T-helper 17 cell (primary cell): ENCODE measurements at places on chromosomes 5 and 9. TPM values are rescaled to one million over a fixed set of nuclear protein-coding genes. Genes with fewer than 3 reads are reported as not detected.

- no peak for DNase-seq
Measured at GRCh38 chr9:72478966-72479365, 42.4 kb upstream of the TMC1 start.

- DNase-seq: no peak
Measured at GRCh38 chr9:14345354-14346230, 31.7 kb upstream of the NFIB start.

DNA sequence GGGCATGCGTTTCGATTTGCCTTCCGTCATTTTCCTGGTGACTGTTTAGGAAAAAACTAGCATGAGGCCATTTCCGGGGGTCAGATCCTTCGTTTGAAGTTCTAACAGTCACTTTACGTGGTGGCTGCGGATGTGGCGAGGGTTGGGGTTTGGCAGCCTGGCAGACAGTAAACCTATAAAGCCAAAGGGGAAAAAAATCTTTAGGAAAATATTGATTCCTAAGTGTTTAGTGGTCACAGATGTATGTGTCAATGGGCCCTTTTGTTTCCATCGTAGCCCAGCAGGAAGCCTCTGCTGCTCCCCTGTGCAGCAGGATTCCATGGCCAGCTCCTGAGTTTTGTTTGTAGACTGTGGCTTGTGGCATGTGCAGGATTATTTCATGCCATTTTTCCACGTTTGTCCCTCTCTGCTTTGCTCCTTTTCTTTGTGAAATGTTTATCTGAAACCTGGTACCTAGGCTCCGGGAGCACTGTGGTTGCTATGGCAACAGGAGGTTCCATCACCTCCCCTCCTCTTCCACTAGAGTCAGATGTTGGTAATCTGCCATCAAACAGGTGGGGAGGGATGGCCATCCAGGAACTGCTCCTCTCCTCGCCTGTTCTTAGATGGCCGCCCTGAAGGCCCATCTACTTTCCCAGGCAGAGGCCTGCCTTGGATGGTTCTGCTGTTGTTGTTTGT, 202.3 kb downstream of the AOPEP start:
- no peak for DNase-seq

DNA sequence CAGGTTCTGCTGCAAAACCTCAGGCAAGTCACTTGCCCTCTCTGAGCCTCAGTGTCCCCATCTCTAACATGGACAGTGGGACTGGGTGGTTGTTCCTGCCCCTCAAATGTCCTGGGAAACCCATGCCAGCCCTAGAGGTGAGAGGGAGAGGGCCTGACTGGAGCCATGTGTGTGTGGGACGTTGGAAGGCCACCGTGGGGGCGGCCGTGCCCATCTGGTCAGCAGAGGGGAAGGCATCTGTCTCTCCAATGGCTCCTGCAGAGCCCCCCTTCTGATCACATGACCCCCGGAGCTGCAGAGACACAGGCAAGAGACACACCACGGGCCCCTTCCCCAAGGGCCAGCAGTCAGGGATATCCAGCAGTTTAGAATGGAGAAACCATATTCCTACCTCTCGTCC, 1.7 kb downstream of the DNM1 start:
- no peak for DNase-seq

DNA sequence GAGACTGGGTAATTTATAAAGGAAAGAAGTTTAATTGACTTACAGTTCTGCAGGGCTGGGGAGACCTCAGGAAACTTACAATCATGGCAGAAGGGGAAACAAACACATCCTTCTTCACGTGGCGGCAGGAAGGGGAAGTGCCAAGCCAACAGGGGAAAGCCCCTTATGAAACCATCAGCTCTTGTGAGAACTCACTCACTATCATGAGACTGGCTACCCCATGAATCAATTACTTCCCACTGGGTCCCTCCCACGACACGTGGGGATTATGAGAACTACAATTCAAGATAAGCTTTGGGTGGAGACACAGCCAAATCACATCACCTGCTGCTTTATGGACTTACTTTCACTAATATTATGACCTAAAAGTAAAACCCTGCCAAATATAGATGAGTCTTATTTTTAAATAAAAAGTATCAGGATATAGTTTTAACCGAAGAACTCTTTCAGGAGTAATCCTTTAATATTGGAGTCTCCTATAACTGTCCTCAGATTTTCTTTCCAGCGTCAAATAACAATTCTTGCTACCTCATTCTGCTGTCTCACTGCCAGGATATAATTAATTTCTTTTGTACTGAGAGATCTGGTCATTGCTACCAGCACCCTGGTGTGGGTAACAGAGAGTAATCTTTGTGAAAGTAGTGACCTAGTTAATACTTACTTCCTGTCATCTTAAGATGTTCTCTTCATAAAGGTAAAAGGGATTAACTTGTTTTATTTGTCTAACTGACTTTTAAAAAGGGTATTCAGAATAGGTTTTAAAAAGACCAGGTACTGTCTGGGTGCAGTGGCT, 68.6 kb downstream of the NLN start:
- DNase-seq: no peak

The AQP3 gene
- total RNA-seq: 225 TPM
